ENCODE measurements at places on chromosomes 6 and 20. TPM values are rescaled to one million over a fixed set of nuclear protein-coding genes. Genes with fewer than 3 reads are reported as not detected.

MUCL3 gene
- not detected for total RNA-seq

DEFB124 gene
- not detected for total RNA-seq

GRCh38 chr20:7392542-7393206 lies 547.6 kb downstream of the HAO1 start:
- no peak for DNase-seq

SLC22A7 gene
- not detected for total RNA-seq
